Spinal cord (tissue), 10 donors: ENCODE measurements at places on chromosomes 4 and X.

- DNase-seq = no peak
- H3K27me3 ChIP-seq = no peaks in the 10 kb centered on the region
- no peaks in the 10 kb centered on the region for H3K36me3 ChIP-seq
- H3K27ac ChIP-seq = no peak overlapping the region
- no peak overlapping the region for H3K4me3 ChIP-seq
Measured at GRCh38 chrX:122869171-122869570, 314.9 kb upstream of the GRIA3 start.

DNA sequence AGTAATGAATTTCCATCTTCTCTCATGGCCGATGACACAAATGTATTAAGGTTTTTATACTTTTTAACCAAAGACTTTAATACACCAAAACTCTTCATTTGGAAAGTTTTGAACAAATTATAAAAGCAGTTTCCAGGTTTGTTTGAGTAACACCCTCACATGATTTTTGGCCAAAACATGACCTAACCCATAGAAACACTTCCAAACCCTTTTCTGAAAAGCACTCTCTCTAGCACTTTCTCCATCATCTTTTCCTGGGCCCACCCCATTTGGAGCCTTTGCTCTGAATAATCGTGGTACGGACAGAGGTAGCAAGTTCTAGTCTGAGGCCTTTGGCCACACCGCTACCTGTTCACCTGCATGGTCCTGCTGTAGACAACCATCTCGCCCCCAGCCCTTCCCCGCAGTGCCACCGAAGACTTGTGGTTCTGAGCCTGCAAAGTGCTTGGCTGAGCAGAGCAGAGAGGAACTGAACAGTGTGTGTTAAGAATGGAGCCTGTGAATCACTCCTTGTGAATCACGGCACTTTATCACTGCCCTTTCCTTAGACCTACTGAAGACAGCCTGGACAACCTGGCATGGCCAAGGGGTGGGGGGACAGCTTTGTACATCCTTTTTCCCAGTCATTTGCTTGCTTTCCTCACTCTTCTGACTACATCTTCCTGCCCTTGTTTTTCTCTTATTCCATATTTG is 181.8 kb downstream of the PTTG2 start:
- DNase-seq = no peak
- H3K27ac ChIP-seq = no peak overlapping the region
- H3K4me3 ChIP-seq = no peak overlapping the region
- H3K4me1 ChIP-seq = no peaks in the 10 kb centered on the region
- no peaks in the 10 kb centered on the region for H3K27me3 ChIP-seq
- peaks cover 6% of the 10 kb centered on the region for H3K36me3 ChIP-seq

- no peaks in the 10 kb centered on the region for H3K36me3 ChIP-seq
- no peaks in the 10 kb centered on the region for H3K27me3 ChIP-seq
- no peaks in the 10 kb centered on the region for H3K4me1 ChIP-seq
- H3K4me3 ChIP-seq = no peak overlapping the region
- no peak overlapping the region for H3K27ac ChIP-seq
Measured at GRCh38 chrX:155434906-155435743, 23.3 kb downstream of the F8A3 start.

- peaks cover 12% of the 10 kb centered on the region for H3K27me3 ChIP-seq
- H3K4me3 ChIP-seq = no peak overlapping the region
- no peaks in the 10 kb centered on the region for H3K36me3 ChIP-seq
- H3K4me1 ChIP-seq = peaks cover 11% of the 10 kb centered on the region
- DNase-seq = no peak
Measured at GRCh38 chrX:69307756-69308155, 142.5 kb upstream of the PJA1 start.

GRCh38 chrX:147342197-147342596 is 527.7 kb upstream of the CXorf51A start:
- H3K27me3 ChIP-seq = no peaks in the 10 kb centered on the region
- no peak overlapping the region for H3K27ac ChIP-seq
- no peak overlapping the region for H3K4me3 ChIP-seq
- no peaks in the 10 kb centered on the region for H3K36me3 ChIP-seq
- H3K4me1 ChIP-seq = no peaks in the 10 kb centered on the region

- no peaks in the 10 kb centered on the region for H3K36me3 ChIP-seq
- H3K27ac ChIP-seq = no peak overlapping the region
- no peaks in the 10 kb centered on the region for H3K4me1 ChIP-seq
- DNase-seq = no peak
Measured at GRCh38 chr4:174406383-174406782, 115.9 kb downstream of the HPGD start.

DNA sequence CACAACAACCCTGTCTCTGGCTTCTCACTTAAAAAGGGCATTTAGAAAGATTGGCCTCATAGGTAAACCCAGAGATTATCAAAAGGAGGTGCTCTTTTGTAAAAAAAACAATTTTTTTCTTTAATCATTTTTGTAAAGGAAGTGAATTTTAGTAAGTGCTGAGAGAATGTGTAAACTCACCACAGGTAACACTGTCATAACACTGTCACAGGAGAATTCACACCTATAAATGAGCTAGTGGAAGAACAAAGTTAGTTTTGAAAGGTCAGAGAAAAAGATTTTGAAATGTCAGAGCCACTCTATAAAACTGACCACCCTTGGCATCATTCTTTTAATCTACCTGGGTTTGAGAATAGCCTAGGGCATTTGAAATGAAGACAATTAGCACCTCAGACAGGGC is 3.3 kb upstream of the SH2D1A start:
- DNase-seq = no peak
- H3K4me1 ChIP-seq = no peaks in the 10 kb centered on the region
- no peaks in the 10 kb centered on the region for H3K36me3 ChIP-seq

DNA sequence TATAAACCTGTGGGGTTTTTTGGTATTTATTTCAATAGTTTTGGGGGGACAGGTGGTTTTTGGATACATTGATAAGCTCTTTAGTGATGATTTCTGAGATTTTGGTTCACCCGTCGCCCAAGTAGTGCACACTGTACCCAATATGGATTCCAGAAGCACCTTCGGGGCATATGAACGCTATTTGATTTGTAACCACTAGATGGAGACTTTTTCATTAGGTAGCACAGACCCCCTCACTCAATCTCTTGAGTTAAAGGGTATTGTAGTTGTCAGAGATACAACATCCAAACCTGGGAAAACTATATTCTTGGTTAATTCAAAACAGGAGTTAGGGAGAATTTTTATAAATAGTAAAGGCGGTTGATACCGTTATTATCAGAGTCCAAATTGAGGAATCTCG is 79.8 kb downstream of the SPANXN3 start:
- no peaks in the 10 kb centered on the region for H3K36me3 ChIP-seq
- H3K4me3 ChIP-seq = no peak overlapping the region
- no peaks in the 10 kb centered on the region for H3K4me1 ChIP-seq
- H3K27ac ChIP-seq = no peak overlapping the region
- no peaks in the 10 kb centered on the region for H3K27me3 ChIP-seq

DNA sequence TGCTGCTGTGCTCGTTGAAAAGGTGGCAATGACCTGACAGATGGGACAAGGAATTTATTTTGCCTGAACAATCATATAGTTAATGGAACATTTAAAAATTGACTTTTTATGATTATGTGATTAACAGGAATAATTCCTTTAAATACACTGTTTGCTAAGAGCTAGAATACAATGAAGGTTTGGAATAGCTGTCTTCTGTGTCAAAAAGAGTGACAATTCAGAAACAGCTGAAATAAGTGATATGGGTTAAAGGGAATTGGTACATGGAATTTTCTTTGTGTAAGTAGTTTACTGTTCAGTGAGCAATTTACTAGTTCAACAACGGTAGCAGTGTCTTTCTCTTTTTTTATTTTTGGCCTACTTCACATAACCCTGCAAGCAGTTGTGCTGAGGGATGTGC is 1083.5 kb upstream of the GRID2 start:
- no peaks in the 10 kb centered on the region for H3K27me3 ChIP-seq
- H3K36me3 ChIP-seq = no peaks in the 10 kb centered on the region
- H3K4me3 ChIP-seq = no peak overlapping the region
- no peaks in the 10 kb centered on the region for H3K4me1 ChIP-seq
- H3K27ac ChIP-seq = no peak overlapping the region

GRCh38 chrX:121831601-121832000 is 784.2 kb downstream of the GLUD2 start:
- no peaks in the 10 kb centered on the region for H3K27me3 ChIP-seq
- DNase-seq = no peak
- no peaks in the 10 kb centered on the region for H3K4me1 ChIP-seq
- H3K4me3 ChIP-seq = no peak overlapping the region

DNA sequence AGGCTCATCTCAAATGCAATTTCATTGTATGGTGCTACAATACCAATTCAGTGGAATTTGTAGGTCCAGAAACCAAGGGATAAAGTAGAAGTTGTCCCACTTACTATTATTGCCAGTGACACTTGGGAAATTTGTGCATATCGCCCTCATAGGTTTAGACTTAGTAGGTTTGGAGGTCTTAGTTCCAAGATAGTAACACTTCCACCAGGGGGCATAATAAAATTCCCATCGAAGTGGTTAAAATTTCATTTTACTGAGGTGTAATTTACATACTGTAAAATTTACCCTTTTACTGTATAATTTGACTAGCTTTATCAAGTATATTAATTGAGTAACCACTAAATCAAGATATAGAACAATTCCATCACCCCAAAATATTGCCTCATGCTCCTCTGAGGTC is 174.6 kb downstream of the INPP4B start:
- no peak overlapping the region for H3K4me3 ChIP-seq
- H3K4me1 ChIP-seq = no peaks in the 10 kb centered on the region
- no peak overlapping the region for H3K27ac ChIP-seq

GRCh38 chr4:6297266-6297815 is 27.7 kb downstream of the WFS1 start:
- no peak overlapping the region for H3K27ac ChIP-seq
- no peak overlapping the region for H3K4me3 ChIP-seq
- no peaks in the 10 kb centered on the region for H3K4me1 ChIP-seq
- no peaks in the 10 kb centered on the region for H3K27me3 ChIP-seq
- H3K36me3 ChIP-seq = peaks cover 87% of the 10 kb centered on the region
- no peak for DNase-seq

- peaks cover 45% of the 10 kb centered on the region for H3K4me1 ChIP-seq
- DNase-seq = no peak
- H3K4me3 ChIP-seq = no peak overlapping the region
- no peaks in the 10 kb centered on the region for H3K27me3 ChIP-seq
Measured at GRCh38 chr4:1239950-1240307, 9.0 kb downstream of the CTBP1 start.

DNA sequence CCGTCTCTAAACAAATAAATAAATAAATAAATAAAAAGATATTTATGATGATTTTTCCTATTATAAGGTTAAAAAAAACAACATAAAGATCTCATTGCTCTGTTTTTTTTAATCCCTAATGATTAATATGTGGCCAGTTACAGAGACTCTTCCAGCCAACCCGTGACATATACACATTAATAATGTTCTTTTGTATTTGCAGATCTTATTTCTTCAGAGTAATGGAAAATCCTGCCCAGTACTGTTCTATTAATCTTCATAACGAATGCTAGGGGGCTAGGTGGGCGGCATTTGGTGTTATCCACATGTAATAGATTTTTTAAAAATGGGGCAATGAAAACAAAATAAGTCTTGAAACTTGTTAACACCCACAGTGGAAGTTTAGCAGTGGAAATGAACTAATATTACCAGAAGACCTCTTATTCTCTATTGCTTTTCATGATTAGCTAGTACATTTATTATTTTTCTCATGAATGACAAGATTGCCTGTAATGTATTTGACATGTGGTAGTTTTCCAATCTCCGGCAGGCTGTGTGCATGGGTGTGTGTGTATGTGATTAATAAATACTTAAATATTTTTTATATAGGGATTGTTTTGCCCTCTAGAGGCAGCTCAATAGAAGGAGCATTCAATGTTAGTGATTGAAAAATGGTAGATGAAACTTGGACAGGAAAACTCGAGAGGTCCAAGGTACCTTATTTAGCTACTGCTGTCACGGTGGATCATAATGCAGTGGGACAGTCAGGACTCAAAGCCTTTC is 457.4 kb downstream of the IL1RAPL1 start:
- H3K36me3 ChIP-seq = no peaks in the 10 kb centered on the region
- H3K27me3 ChIP-seq = no peaks in the 10 kb centered on the region
- DNase-seq = no peak
